G401 (cell line): ENCODE measurements at places on chromosomes 12 and 14. TPM values are rescaled to one million over a fixed set of nuclear protein-coding genes. Genes with fewer than 3 reads are reported as not detected.

GRCh38 chr14:56129933-56130332 lies 11.7 kb downstream of the PELI2 start:
- DNase-seq: no peak

- no peak for DNase-seq
These were observed 55.9 kb upstream of the TSPAN11 start for GRCh38 chr12:30870491-30871265.

DNA sequence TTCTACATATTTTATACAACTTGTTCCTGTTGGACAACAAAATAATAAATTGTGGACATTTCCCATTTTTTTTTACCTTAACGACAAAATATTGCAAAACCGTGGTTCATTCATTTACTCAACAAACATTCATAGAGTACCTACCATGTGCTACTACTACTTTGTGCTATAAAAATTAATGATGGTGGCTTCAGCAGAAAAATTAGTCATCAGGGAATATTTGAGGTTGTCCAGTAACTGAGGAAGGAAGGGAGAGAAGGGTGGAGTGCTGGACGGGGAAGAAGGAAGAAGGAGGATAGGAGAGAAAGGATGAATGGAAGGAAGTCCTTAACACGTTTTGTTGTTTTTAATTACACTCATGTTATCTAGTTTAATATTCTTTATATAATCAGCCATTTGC lies 53.7 kb downstream of the PPFIBP1 start:
- no peak for DNase-seq

The GDF3 gene
- not detected in 2 replicates for total RNA-seq

The SMCO3 gene
- not detected in 2 replicates for total RNA-seq

DNA sequence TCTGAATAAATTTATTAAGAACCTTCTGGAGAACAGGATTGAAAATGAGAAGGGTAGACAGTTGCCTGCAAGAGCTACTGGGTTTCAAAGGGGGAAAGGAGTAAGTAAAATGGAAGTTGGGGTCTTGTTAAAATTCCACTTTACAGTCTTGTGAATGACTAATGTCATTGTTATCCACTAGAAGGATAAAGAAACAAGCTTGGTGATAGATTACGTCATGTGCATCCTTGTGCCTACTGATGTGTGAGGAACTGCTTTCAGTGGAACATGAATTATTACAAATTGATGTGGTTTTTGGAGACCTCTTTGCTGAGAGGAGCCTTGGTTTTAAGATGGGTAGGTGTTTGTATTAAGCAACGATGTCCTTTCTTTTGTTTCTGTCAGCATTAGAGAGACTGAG lies 272.5 kb upstream of the PRICKLE1 start:
- DNase-seq: no peak

DNA sequence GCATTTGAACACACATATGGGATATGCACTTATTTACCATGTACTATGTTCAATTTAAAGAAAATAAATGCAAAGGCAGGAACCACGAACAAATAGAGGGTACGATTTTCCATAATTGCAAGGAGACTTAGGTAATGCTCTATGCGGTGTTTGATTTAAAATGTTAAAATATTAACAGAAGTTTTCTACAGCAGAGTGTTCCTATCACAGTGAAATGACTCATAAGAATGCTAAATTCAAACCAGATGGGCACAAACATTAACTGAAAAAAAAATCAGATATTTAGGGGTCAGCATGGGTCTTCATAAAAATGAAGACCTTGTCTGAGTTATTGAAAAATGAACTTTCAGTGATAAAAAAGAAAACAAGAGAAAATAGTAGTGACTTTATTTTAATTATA lies 65.4 kb downstream of the LLPH start:
- DNase-seq: no peak

DNA sequence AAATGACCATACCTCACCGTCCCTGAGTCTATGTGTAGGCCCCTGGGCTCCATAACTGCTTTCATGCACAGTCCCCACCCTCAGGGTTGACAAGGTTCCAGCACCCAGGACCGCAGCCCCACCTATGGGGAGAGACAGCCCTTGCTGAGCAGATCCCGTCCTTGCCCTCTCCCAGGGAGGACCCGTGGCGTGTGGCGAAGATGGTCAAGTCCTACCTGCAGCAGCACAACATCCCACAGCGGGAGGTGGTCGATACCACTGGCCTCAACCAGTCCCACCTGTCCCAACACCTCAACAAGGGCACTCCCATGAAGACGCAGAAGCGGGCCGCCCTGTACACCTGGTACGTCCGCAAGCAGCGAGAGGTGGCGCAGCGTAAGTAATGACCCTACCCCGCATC lies 10.3 kb downstream of the HNF1A start:
- DNase-seq: no peak

The TEX22 gene
- 0.41 and 2.0 TPM in 2 replicates for total RNA-seq

GRCh38 chr12:3117591-3118015 lies 40.4 kb downstream of the TSPAN9 start:
- peak; percentile 56 for DNase-seq

The GRIN2B gene
- 0.07 and 0.12 TPM in 2 replicates for total RNA-seq

DNA sequence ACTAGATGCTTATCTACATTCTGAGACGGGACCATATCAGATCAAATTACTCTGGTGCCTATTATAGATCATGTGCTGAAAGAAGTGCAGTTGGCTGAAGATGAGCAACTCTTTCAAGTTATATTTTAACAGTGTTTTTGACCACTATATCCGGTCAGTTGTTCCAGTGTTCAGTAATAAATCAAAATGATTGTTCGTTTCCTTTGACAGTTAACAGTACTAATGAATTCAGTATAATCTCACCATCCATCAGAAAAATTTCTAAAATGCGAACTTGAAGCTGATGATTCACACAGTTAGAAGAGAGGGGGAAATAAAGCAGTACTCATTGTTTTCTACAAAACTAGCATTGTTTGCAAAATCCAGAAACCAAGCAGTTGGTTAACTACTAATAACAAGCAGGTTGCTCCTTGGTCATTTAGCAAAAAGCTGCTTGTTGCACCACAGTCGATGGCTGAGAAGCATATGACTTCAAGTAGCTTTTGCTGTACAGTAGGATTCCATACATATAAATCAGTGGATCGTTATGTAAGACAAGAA lies 2.3 kb downstream of the RPS6KA5 start:
- DNase-seq: no peak

The SMCO2 gene
- not detected in 2 replicates for total RNA-seq

DNA sequence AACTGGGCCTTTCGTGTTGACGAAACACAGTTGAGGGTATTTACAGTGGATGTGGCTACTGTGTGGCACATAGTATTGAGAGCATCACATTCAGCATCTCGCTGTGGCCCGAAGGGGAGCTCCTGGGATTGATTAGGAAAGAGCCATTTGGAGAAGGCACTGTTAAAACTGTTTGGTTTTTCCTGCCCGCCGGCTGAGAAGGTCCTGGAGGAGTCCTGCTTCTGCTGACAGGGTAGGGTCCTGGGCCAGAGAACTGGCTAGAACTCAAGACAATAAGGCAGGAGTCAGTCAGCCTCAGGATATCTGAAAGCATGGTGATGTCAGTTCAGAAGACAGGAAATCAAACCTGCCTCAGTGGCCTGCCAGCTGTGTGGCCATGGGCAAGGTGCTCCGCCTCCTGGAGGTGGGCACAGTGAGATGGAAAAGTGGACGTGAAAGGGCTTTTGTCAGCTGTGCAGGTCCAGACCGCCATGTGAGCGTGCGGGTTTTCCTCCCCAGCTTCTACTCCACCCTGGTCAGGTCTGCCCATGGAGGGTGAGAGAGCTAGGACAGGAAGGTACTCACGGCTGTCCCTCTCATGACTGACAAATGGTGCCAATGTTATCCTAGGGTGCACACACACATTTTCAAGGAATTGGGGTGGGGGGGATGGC lies 92.3 kb downstream of the NTF3 start:
- no peak for DNase-seq

The RILPL1 gene
- total RNA-seq: 22.2 and 38.2 TPM in 2 replicates

The A2ML1 gene
- not detected in 2 replicates for total RNA-seq

The THAP2 gene
- 6.0 and 10.0 TPM in 2 replicates for total RNA-seq

The LRP1 gene
- 19.3 and 25.1 TPM in 2 replicates for total RNA-seq

GRCh38 chr12:18640321-18640955 lies 97.4 kb downstream of the PLCZ1 start:
- no peak for DNase-seq

The C3AR1 gene
- total RNA-seq: not detected in 2 replicates

The PLCZ1 gene
- not detected in 2 replicates for total RNA-seq

The SPIC gene
- total RNA-seq: not detected in 2 replicates

DNA sequence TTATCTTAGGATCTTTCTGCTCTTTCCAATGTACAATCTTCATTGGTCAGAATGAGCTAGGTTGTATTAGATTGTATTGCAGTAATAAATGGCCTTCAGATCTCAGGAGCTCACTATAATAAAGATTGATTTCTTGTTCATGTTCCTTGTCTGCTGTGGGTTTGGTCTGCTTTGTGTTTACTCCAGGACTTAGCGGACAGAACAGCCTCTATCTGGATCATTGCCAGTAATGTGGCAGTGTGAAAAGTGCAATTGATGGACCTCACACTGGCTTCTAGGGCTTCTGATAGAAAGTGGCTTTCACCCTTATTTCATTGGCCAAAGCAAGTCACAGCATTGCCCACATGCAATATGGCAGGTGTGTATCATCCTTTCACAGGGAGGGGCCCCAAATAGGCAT lies 81.2 kb downstream of the BTG1 start:
- no peak for DNase-seq

GRCh38 chr12:74365178-74365964 lies 172.3 kb upstream of the ATXN7L3B start:
- no peak for DNase-seq

DNA sequence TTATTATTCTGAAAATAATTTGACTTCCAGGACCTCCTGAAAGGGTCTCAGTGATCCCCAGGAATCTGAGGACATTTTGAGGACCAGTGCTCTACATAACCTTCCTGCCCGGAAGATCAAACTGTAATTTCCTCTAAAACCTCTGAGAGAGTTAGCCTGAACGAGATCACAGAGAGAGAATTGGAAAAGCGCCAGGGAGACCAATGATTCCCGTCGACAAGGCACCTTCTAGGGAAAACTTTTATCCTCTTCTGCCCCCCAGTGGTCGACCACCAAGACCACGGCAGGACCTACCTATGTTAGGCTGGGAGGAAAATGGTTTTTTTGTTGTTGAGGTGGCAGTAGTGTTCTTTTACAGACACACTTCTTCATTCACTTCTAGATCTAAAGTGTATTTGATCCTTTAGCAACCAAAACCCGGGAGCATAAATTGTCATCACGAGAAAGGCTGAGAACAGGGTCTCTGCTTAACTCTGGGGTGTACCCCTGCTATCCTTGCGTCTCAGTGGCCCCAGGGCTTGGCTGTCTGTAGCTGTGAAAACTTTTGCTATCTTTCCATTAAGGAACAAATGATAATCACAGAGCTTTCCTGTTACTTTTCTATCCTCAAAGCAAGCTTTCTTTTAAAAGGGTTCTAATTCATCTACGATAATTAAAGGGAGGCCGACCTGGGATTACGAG lies 62.9 kb upstream of the NID2 start:
- DNase-seq: peak; percentile 50

DNA sequence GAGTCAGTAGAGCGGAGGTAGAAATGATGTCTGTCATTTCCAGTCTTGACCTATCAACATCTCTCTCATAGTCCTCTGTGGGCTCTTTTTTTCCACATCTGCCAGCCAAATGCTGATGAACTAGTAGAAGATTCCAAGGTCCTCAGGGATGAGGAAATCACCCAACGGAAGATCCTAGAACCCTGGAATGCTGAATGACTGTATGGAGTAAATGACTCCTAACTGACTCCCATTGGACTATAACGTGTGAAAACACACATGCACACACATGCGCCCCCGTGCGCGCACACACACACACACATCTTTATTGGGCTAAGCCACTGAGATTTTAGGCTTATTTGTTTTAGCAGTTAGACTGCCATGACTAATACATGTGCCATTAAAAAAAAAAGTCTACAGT lies 159.2 kb downstream of the MYRFL start:
- DNase-seq: no peak

DNA sequence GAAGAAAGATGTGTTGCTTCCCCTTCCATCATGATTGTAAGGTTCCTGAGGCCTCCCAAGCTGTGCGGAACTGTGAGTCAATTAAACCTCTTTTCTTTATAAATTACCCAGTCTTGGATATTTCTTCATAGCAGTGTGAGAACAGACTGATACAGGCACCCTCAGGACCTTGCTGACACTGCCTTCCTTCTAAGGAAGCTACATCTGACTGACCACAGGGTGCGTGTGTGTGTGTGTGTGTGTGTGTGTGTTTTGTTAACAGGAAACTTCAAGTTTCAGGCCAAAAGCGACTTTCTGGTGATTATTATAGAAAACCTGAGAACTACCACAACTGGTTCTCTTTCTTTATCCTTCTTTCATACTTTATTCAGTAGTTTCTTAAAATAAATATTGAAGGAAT lies 149.0 kb downstream of the CAPZA3 start:
- no peak for DNase-seq
